Activated T-helper 17 cell treated with anti-CD3 and anti-CD28 coated beads, Interleukin-2, amount 50 U/mL, for 72 hours (primary cell): ENCODE measurements at places on chromosomes 2 and 18. TPM values are rescaled to one million over a fixed set of nuclear protein-coding genes. Genes with fewer than 3 reads are reported as not detected.

GRCh38 chr2:159226059-159226461, 60.4 kb downstream of the WDSUB1 start:
- peak; percentile 98 for ATAC-seq

Gene CDH7
- not detected for total RNA-seq

Gene TNFRSF11A
- total RNA-seq: 26.8 TPM

DNA sequence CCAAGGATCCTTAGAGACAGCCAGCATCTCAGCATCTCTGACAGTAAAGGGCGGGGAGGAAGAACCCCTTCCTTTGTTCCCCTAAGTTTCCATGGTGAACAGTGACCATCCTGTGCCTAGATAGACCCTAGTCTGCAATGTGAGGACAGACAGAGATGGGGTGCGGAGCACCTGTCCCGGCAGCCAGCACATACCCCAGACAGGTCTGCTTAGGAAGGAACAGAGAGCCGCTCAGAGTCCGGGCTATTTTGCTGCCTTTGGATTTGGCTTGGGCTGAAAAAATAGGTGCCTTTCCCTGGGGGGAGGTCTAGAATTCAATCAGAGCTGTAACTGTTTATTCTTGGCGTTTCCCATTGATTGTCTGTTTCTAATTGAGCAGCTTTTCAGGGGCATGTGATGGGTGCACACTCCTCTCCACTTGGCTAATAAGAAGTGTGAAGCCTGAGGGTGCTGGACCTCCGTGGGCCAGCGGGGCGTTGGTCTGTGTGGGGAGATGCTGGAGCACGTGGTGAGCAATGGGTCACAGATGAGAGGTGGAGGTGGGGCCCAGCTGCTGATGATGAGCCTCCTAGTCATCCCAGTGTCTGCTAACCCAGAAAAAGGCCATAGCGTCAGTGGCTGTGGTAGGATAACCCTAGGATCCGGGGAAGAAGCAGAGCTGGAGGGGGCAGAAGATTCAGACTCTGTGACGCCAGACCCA, 236.8 kb downstream of the SEPTIN10 start:
- ATAC-seq: no peak

DNA sequence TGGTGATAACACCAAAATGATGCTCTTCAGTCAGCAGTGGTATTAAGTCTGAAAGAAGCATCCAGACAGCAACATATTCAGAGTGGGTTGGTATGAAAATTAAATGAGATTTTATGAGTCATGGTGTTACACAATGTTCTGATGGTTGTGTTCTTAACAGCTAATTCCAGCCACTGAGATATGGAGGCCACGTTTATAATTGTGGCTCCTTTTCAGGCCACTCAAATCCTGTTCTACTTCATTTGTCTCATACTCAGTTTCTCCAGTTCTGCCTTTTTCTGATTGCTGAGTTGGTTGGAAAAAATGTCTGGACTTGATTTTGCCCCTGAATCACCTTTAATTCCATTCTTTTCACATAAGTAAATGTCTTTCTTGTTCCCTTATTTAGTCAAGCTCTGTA, 162.7 kb upstream of the COL3A1 start:
- ATAC-seq: no peak

DNA sequence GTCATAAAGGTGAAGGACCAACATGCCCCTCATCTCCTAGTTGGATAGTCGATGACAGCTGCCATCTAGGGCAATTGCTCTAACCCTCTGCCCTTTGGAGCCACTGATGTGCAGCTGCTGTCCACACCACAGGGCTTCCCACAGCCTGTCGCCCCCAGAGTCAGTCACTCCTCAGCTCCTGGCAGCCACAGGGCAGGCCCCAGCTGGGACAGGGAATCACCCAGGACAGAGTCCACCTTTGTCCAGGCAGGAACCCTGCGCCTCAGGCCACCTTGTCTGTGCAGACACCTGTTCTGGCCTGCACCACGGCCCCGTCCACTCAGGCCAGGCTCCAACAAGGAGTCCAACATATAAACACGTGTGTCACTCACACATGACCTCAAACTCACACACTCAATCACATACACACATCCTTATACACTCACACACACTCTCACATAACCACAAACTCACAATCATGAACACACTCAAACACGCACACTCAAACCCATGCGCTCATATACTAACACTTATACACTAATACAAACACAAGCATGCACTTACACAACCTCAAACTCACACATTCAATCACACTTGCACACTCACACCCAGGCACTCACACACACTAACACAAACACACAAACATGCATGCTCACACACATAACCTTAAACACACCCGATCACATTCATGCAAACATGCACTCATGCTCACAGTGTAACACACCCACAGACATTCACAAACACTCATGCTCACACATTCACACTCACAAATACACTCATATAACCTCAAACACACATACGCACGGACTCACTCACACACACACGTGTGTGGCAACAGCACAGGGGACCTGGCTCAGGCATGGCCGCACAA, 29.7 kb downstream of the HDAC4 start:
- ATAC-seq: no peak

DNA sequence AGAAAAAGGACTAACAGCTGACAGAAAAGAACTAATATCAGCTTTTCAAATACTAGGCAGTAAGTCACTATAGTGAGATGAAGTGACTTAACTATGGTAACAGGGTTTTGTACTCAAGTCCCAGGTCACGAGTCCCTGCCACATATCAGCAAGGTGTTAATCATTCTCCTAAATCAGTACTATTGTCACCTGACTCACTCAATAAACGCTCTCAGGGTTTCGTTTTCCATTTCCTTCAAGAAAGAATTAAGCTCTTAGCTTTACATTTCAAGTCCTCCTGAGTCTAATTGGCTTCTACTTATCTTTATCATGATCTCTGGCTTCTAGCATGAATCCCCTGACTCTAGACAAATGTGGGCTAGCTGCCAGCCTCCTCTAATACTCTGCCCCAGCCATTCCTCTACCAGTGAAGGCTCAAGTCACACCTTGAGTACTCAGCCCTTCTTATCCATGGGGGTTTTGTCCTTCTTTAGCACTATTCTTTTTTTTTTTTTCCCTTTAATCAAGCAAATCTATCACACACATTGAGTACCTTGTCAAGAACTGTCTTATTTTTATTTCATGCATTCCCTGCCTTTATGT, 20.0 kb downstream of the BUB1 start:
- peak; percentile 92 for ATAC-seq

DNA sequence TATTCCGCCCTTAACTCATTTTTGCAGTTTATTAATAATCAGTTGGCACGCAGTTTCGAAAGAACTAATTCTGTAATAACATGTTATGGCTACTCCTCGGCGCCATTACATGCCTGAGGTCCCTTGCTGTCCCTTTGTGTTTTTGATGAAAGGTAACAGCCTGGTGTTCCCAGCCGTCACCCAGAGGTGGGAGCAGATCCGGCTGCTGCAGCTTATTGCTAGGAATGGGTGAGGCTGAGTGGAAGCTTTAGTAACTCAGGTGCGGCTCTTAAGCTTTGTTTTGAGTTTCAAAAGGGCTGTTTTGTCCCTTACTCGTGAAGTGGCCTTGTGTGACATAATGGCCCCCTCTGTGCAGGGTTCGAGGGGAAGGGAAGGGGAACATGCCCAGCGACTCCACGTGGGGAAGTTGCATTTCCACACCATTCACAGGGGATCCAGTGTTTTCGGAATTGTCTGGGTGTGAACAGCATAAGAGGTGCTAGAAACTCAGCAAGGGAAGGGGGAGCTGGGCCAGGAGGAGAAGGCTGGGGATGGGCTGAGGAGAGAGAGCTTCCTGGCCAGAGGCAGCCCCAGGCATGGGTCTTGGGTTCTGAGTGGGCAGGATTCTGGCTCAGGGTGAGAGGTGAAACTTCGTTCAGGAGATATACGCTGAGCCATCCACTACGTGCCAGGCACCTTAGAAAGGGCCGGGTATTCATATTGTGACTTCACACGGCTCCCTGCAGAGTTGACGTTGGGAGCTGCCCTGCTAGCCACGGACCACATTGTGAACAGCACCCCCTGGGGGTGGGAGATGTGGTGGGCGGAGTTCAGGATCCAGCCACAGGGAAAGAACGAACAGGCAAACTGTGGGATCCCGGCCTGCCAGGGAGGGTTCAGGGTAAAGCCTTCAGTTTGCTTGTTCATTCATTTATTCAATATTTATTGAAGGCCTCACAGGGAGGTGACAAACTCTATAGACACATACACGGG, 84.4 kb downstream of the TGOLN2 start:
- peak; percentile 46 for ATAC-seq

DNA sequence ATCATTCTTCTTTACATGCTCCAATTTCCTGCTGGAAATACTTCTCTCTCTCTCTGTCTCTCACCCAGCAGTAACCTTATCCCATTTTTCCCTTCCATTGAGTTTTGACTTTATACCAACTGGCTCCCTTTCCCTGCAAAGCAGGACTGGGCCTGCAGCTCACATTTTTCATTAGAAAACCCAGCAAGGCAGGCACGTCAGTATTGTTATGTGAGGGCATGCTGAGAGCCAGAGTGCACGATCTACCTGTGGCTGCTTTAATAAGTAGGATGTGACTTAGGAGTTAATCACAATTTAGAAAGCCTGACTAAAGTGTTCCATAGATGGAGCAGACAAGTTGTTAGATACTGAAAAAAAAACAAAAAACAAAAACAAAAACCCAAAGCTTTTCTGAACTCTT, 5.2 kb upstream of the NDUFV2 start:
- ATAC-seq: peak; percentile 9

Gene HYCC2
- 24.5 TPM for total RNA-seq

- ATAC-seq: no peak
Observed at GRCh38 chr2:53715568-53715967, 52.0 kb upstream of the CHAC2 start.

DNA sequence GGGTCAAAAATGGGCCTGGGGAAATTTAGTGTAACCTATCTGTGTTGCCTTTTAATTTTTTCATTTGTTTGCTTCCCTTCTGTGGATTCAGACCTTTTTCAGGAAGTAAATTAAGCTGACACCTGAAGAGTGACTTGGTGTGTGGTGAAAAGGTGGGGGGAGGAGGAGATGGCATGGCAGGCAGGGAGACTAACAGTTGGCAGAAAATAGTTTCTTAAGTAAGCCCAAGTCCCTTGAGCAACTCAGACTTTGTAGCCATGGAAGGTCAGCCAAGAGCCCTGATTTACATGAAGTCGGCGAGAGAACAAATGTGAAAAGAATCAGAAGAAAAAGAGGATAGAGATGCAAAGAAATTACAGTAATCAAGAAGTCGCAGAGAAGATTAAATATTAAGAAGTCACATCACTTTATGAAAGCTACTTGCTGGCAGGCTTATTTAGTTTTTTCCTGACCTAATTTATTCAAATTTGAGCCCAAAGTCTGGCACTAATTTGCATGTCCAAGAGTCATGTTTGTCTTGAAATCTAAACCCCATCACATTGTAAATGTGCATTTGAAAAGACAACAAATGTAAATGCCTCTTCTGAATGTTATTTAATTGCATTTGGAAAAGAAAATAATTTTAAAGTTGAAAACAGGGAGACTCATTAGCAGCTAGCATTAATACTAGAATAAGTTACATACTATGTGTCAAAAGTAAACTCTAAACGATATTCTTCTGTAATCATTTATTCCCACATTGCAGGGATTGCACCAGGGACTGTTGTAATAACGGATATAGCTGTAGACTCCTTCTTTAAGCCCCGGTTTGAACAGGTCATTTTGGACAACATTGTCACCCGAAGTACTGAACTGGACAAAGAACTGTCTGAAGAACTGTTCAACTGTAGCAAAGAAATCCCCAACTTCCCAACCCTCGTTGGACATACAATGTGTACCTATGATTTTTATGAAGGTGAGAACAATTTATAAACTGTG, 19.3 kb downstream of the UPP2 start:
- ATAC-seq: no peak

DNA sequence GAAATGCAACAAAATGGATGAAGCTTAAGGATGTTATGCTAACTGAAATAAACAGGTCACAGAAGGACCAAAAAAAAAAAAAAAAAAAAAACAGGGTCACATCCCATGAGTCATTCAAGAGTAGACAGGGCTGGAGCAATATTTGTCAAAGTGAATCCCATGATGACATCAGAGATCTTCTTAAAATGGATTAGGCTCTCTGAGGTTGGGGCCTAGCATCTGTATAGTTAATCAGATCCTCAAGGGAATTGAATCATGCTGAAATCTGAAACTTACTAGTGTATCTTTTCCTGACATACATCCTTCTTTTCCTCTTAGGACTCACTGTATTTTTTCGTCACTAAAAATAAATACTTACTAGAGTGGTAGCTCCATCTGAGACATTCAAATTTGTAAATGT, 380.6 kb upstream of the NXPH2 start:
- no peak for ATAC-seq

GRCh38 chr2:144015036-144015435, 504.9 kb downstream of the ZEB2 start:
- ATAC-seq: no peak

DNA sequence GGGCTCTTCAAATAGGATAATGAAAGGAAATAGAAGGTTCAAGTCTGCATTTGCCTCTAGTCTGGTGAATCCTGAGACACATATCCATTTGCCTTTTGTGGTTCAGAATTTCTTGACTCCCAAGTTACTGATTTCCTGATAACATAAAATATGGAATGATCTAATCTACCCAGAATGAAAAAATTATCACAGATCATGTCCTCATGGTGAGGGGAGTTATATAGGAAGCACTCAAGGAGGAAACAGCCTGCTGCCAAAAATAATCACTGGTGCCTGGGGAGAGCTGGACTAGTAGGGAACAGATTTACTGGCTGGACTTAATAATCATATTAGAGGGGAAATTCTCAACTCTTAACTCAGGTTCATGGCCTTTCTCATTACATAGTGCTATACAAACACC, 95.5 kb upstream of the STK17B start:
- ATAC-seq: no peak

GRCh38 chr2:43114210-43114609, 112.2 kb downstream of the ZFP36L2 start:
- ATAC-seq: no peak

DNA sequence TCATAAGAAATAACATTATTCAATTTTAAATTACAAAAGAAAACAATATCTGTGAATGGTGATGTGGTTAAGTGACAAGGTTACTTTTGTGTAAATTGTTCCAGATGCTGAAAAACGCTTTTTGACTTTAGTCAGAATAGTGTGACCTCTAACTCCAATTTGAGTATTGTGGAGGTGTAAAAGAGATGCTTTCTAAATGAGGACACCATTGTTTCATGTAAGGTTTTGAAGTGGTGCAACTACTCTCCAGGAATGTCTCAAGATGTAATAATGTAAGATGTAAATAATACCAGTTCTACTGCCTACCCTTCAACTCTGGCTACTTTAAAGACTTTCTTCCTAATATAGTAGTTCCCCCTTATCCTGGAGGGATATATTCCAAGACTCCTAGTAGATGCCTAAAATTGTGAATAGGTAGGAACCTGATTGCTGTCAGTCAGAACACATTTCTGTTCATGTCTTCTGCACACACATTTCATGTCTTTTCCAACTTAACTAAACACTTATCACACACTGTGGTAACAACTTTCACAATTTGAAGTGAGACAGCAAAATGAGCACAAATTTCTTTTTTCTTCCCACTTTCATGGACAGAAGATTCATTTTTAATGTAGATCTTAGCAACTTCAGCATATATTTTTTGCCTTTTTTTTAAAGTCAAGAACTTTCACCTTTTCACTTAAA, 39.1 kb upstream of the PPP1R1C start:
- peak; percentile 49 for ATAC-seq

Gene SERPINB13
- not detected for total RNA-seq

GRCh38 chr18:44679056-44679913, 1.4 kb upstream of the SETBP1 start:
- ATAC-seq: peak; percentile 97

Gene IDH1
- total RNA-seq: 34.3 TPM

- peak; percentile 69 for ATAC-seq
Observed at GRCh38 chr2:240704651-240705050, 13.0 kb downstream of the AQP12A start.

Gene ZNF804A
- total RNA-seq: not detected

Gene METAP1D
- 4.1 TPM for total RNA-seq

Gene SH3RF3
- total RNA-seq: not detected

Gene B3GNT7
- not detected for total RNA-seq
